HT1080 (cell line): ENCODE measurements at places on chromosomes 5 and 9. TPM values are rescaled to one million over a fixed set of nuclear protein-coding genes. Genes with fewer than 3 reads are reported as not detected.
A peak's percentile ranks its signal among the peaks of the same experiment; 100 is the strongest.

DNA sequence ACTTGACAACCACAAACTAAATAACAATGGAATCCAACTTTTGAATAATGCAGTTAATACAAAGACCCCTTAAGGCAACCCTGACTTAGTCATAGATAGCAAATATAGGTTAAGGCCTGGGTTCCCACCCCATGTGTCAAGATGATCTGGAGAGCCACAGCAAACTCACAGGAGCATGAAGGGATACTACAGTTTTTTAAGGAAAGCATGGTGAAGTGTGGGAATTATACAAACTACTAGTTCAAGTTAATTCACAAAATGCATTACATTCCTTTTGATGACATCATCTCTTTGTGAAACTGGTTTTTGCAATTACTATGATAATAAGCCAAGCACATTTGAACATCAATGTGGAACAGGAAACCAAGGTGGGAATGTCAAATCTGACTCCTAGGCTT lies 50.6 kb downstream of the LHFPL2 start:
- peak; percentile 58 for DNase-seq

- DNase-seq: peak; percentile 46
Measured at GRCh38 chr9:73714294-73714693, 562.6 kb downstream of the ANXA1 start.

The TIMD4 gene
- total RNA-seq: not detected in 2 replicates

The SOHLH1 gene
- 0.23 TPM in 1 of 2 replicates, not detected in the other for total RNA-seq

GRCh38 chr9:113950195-113951031 lies 74.3 kb downstream of the ZNF618 start:
- DNase-seq: no peak

GRCh38 chr5:52838326-52839015 lies 50.8 kb downstream of the ITGA1 start:
- DNase-seq: no peak

The EGFL7 gene
- total RNA-seq: 31.8 and 34.6 TPM in 2 replicates

- peak; percentile 69 for DNase-seq
Measured at GRCh38 chr9:94668928-94669729, 29.8 kb upstream of the FBP1 start.
